ENCODE measurements at places on chromosomes 1 and 21.

DNA sequence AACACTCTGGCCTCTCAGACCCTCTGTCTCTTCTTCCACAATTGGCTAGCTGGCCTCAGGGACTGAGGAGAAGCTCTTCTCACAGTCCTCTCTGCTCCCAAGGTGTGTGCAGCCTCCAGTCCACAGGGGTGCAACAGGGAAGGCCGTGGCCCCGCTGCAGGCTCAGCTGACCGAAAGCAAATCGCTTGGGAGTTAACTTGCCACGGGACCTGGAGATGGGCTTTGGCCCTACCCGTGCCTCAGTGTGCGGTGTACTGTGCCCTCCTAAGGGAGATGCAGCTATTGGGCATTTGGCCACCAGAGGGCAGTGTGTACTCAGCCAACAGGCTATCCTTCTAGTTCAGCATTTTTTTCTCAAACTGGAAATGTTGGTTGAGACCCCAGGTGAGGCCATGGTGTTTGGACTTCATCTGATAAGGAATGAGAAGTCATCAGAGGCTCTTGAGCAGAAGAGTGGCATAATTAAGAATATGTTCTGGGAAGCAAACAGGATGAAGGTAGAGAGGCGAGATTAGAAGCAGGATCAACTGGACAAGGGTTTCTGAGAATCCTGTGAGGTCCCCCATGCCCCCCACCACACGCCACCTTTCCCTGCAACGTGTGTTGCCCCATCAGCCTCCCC is 42.5 kb upstream of the TMEM125 start:
- DNase-seq = peak; percentile 52

DNA sequence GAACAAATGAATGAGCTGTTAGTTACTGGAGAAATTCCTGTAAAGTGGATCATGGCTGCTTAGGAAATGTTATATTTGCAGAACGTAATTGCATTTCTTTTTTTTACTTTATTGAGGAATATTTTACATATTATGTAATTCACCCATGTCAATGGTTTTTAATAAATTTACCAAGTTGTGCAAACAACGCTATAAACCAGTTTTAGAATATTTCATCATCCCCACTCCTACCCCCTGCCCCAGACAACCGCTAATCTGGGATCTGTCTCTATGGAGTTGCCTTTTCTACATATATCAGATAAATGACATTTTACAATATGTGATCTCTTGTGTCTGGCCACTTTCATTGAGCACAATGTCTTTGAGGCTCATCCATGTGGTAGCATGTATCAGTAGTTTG is 4.3 kb upstream of the IFFO2 start:
- no peak for DNase-seq

- DNase-seq = no peak
These were observed 20.6 kb downstream of the TRAF5 start for GRCh38 chr1:211347077-211347844.

DNA sequence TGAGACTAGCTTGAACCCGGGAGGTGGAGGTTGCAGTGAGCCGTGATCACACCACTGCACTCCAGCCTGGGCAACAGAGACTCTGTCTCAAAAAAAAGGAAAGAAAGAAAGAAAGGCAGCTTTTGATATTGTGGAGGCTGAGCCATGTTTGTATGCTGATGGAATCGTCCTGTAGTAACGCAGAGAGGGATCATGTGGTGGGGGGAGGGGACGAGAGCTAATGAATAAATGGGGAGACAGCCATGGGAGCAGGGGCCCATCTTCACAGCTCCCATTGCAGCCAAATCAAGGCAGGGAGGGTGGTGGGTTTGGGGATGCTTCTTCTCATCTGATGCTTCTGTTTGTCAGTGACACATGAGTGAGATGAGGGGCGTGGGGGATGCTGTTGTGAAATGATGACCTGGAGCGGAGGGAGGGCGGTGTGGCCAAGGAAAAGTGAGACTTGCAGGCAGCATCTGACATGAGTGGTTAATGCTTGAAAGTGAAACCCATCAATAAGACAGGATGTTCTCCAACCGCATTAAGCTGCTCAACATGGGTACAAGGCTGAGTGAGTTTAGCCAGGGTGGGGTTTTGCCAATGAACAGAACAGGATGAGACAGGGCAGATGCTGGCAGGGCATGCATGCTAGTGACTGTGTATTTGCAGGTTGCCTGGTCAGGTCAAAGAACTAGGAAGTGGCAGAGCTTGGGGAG is 16.7 kb downstream of the SPATA21 start:
- no peak for DNase-seq

GRCh38 chr1:173420330-173420806 is 56.8 kb upstream of the PRDX6 start:
- DNase-seq = peak; percentile 70

GRCh38 chr1:226793620-226794276 is 54.7 kb upstream of the ITPKB start:
- no peak for DNase-seq

- peak; percentile 3 for DNase-seq
These were observed 120.9 kb upstream of the KIAA1614 start for GRCh38 chr1:180791806-180792205.

- no peak for DNase-seq
These were observed 406 bp downstream of the PUSL1 start for GRCh38 chr1:1308756-1309250.

DNA sequence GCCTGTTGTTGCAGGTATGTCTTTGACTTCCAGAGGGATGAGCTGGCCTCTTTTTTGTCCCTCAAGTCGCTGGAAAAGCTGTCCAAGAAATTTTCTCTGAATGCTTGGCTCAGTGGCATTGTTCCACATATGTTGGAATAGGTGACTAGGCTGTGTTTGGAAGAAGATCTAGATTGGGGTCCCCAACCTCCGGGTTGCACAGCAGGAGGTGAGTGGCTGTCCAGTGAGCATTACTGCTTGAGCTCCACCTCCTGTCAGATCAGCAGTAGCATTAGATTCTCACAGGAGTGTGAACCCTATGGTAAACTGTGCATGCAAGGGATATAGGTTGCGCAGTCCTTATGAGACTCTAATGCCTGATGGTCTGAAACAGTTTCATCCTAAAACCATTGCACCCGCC is 18.1 kb downstream of the BACH1 start:
- DNase-seq = no peak

DNA sequence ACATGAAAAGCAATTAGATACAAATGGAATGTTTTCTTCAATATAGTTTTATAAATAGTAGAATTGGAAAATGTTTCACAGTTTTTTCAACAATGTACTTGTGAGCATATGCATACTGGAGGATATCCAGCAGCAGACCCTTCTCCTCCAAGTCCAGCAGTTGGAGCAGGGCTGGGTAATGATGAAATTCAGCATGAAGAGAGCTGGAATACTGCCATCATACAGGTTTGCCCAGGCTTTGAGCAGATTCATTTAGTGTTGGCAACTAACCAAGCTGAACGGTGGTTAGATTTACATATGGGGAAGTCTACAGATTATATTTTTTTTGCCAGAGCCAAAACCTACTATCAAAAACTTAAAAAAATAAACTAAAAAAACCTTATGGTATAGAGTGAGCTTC is 38.3 kb downstream of the WDR3 start:
- peak; percentile 37 for DNase-seq

DNA sequence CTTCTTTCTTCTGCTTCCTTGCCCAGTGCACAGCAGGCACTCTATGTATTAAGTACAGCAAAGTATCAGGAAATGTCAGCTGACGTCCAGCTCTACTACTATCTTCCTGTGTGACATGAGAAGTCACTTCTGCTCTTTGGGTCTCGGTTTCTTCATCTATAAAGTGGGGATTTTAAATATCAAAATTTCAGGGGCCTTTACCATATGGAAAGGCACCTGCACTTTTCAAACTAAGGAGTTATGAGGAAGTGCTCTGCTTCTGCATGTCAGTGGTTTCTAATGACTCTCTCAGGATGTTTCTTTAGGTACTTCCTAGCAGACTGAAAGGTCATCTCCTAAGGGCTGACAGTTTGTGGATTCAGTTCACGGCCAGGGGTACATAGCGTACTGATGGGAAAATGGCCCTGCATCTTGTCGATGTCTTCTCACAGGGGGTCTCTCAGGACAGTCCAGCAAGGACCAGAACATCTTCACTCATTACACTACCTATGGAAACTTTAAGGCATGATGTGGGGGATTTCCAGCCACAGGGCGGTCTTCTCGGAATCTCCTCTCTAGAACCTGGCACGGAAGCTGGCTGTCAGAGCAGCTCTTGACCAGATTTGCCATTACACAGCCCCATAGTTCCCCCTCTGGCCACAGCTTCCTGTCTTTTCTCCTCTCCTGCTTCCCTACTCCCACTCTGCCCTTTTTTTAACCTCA is 42.0 kb upstream of the MTF1 start:
- DNase-seq = no peak

GRCh38 chr1:30418939-30419720 is 304.3 kb downstream of the MATN1 start:
- no peak for DNase-seq

GRCh38 chr1:64745986-64746940 is 1.4 kb downstream of the RAVER2 start:
- peak; percentile 47 for DNase-seq

DNA sequence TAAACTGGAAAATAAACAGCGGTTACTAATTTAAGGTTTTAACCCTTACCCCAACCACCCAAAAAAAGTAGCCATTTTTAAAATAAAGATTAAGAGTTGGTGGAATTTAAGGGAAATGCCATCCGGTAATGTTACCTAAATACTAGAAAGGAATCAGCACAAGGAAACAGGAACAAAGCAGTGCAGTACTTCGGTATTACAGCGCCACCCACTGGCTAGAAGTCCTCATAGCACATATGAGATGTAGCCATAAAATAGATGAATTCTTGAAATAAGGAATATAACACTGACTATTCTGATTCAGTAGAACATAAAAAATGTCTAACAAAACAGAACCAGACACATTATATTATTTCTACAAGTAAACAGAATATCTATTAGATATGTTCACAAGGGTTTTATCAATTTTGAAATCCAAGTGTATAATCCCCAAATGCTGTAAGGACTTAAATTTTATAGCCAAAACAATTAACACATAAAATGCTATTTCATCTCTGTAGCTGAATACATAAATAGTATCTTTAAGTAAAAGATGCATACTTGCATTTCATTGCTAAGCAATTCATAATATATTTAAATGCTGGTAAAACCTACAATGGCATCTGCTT is 58.8 kb downstream of the FRRS1 start:
- peak; percentile 51 for DNase-seq

GRCh38 chr1:3067671-3068563 is 1.1 kb upstream of the PRDM16 start:
- DNase-seq = no peak

All from amniotic epithelial cell (primary cell).